Left cardiac atrium (tissue), 4 donors: ENCODE measurements at places on chromosomes 7 and 10. TPM values are rescaled to one million over a fixed set of nuclear protein-coding genes. Genes with fewer than 3 reads are reported as not detected.
A peak's percentile ranks its signal among the peaks of the same experiment; 100 is the strongest.

DNA sequence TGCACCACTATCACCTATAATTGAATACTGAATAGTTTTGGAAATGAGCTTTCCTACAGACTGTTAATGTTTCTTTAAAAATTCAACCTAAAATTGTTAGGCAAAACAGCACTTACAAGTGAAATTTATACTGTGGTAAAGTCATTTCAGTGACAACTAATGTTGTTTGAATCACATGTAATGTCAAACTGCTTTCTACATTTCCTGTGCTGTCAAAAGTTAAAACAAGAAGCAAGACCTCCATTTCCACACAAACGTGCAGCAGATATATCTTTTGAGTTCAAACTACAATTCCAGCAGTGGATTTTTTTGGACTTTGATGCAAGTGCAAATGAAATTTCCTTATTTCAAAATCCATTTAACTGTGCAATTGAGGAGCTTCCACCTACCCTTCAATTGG is 199.8 kb downstream of the RNLS start:
- no peak for DNase-seq

GRCh38 chr7:336810-337566 is 47.0 kb downstream of the FOXL3 start:
- peak; percentile 16 for DNase-seq

Gene SERPINE1
- total RNA-seq = 41.6 TPM

Gene PRKCQ
- total RNA-seq = 0.62 TPM

GRCh38 chr10:31011665-31012022 is 20.0 kb downstream of the ZNF438 start:
- DNase-seq = no peak

DNA sequence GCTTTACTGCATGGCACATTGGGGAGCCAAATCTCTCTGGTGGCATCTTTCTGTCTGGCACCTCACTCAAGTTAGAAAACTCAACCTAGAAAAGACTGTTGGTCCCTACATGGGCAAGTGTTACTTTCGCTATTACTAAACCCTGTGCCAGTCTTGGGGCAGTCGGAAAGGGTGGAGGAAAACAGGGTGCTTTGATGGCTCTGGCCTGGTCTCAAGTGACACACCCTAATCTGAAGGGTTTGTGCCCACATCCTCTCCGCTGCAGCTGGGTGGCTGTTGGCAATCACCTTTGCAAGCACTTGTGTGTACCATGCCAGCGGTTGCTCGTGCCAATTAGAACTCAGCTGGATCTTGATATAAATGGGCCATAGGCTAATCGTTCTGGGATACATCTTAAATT is 159.8 kb upstream of the ITGB1 start:
- DNase-seq = no peak

GRCh38 chr7:7051206-7051877 is 131.0 kb upstream of the C1GALT1 start:
- DNase-seq = no peak

DNA sequence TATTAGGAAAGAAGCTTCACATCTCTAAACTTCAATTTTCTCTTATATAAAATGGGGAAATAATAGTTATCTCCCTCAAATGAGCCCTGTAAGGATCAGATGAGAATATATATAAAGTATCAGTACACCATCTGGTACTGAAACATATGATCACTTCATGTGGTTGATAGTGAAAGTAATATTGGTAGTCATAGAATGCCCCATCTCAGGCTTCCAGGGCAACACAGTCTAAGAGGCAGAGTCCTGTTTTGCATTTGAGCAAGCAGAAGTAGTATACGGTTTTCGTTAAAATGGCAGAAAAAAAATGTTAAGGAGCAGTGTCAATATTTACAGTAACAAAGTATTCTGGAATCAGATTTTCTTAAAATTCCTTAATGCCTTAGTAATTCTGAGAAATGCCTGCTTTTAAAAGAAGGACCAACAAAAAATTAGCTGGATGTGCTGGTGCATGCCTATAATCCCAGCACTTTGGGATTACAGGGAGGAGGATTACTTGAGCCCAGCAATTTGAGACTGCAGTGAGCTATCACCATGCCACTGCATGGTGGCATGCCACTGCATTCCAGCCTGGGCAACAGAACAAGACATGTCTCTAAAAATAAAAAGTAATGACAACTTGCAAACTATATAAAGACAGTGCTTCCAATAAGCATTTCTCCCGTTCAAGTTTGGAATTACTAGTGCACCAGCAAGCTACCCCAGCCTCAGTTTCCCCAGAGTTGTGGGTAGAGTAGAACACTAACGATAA is 19.8 kb downstream of the KBTBD2 start:
- no peak for DNase-seq

GRCh38 chr7:143374561-143374960 is 6.6 kb upstream of the ZYX start:
- no peak for DNase-seq

Gene CALHM3
- total RNA-seq = not detected

GRCh38 chr7:131546583-131547141 is 9.8 kb downstream of the PODXL start:
- no peak for DNase-seq
